ENCODE measurements at places on chromosomes 12 and 14.

DNA sequence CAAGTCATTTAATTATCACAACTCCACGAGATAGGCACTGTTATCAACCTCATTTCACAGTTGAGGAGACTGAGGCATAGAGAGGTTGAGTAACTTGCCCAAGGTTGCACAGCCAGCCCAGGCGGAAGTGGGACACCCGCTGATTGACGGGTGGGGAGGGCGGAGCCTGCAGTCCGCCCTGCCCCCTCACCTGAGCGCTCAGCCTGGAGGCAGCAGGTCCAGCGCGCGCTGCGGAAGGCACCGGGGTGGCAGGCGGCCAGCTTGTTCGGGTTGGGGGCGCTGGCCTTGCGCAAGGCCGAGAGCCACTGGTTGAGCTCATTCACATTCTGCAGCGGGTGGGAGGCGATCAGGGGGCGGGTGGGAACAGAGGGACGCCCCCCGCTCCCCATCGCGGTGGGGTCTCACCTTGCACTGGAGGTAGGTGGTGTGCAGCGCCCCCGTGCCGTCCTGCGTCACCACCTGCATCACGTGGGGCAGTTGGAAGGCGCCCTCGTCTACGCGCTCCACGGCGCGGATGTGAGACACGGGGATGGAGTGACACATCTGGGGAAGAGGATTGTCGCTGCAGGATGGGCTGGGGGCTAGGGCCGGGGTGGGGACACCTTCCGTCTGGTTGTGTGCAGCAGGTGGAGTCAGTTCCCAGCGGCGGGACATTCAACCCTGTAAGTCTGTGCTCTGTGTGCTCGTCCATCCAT, 31.7 kb downstream of the RASAL1 start:
- DNase-seq, result peak; percentile 79

- no peak for DNase-seq
Observed at GRCh38 chr14:63204407-63205043, at the start of gene RHOJ. TSS of gene RHOJ (plus strand) at chr14:63204443. CDS start at chr14:63204870, 427 bp downstream.

GRCh38 chr12:92543840-92544239, 158.9 kb upstream of the PLEKHG7 start:
- peak; percentile 58 for DNase-seq

- DNase-seq, result no peak
Observed at GRCh38 chr14:100878271-100879146, 25.0 kb downstream of the RTL1 start.

GRCh38 chr12:65948320-65949008, 124.2 kb downstream of the HMGA2 start:
- DNase-seq, result peak; percentile 84

GRCh38 chr12:56581418-56582145, 48.5 kb downstream of the BAZ2A start:
- DNase-seq, result no peak

GRCh38 chr14:73463411-73463810, 5.1 kb upstream of the NUMB start:
- no peak for DNase-seq

DNA sequence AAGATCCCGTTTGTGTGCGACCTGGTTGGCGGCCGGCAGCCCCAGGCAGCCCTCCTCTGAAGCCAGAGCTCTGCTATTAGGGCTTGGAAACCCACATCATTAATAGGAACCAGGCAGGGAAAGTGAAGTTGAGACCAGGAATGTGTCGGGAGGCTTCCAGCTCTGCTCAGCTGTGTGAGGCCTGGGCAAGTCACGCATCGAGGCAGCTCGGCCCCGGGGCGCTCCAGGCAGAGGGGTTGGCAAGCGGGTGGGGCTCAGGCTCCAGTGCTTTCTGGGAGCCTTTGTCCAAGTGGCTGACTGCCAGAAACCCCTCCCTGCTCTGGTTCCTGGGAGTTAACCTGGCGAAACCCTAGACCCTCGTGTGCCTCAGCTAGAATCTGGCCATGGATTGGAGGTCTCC, 1151.7 kb downstream of the VRK1 start:
- peak; percentile 78 for DNase-seq

DNA sequence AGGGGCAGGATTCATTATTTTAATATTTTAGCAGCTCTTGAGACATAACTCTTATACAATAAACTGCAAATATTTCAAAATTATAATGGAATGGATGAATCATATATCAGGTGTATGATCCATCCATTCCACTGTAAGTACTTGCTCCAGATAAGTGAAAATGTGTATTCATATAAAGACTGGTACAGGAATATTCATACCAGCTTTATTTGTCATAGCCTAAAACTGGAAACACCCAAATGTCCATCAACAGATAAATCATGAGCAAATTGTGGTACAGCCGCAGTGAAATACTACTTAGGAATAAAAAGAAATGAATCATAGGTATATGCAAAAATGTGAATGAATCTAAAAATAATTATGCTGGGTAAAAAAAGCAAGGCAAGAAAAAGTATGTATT, 263.6 kb upstream of the SYT10 start:
- DNase-seq, result no peak

DNA sequence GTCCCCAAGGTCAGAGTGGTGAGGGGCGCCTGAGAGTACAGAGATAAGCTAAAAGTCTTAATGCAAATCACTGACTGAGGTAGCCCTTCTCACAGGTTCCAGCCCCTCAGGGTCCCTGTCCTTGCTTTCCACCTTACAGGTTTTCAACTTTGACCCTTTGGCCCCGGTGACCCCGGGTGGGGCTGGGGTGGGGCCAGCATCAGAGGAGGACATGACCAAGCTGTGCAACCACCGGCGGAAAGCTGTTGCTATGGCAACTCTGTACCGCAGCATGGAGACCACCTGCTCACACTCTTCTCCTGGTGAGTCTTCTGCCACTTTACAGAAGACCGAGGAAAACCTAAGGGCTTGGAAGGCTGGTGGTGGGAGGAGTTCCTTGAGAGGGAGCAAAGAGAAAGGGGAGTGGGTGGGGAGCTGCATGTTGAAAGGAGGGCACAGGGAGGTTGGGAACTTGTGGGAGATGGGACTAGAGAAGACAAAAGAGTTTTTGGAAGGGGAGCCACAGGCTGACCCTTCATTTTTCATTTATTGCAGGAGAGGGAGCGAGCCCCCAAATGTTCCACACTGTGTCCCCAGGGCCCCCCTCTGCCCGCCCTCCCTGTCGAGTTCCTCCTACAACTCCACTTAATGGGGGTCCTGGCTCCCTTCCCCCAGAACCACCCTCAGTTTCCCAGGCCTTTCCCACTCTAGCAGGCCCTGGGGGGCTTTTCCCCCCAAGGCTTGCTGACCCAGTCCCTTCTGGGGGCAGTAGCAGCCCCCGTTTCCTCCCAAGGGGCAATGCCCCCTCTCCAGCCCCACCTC, 2.4 kb downstream of the MBD6 start:
- DNase-seq, result peak; percentile 82

DNA sequence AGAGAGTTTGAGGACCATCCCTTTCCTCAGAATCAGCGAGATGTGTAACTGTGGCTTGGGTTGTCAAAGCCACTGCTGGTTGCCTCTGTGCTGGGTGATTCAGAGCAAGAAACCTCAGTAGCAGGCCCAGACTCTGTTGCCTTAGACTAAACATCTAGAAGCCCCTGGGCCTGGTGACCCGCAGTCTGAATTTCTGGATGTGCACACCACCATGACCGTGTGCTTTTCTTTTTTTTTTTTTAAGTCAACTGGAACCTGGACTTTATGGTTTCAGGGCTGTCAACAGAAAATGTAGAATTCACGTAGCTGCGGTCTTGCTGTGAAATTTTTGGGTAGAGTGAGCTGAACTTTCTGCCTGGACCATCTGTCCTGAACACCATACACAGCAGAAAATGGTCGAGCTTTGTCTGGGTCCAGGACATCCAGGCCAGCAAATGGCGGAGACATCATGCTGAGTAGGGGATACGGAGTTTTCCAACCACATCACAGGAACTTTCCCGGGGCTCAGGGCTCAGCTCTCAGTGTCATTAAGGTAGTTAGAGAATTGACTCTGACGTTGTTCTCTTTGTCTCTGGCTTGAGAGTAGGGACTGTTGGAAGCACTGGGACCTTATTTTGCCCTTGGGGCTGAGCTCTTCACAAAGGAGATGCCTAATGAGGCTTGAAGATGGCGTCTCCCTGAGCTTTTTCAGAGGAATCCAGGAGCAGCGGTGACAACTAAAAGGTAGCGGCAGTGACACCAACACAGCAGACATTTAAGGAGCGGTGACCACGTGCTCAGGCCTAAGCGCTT, 23.0 kb upstream of the BATF start:
- DNase-seq, result no peak

- peak; percentile 66 for DNase-seq
Observed at GRCh38 chr14:100609331-100609870, 22.2 kb upstream of the BEGAIN start.

DNA sequence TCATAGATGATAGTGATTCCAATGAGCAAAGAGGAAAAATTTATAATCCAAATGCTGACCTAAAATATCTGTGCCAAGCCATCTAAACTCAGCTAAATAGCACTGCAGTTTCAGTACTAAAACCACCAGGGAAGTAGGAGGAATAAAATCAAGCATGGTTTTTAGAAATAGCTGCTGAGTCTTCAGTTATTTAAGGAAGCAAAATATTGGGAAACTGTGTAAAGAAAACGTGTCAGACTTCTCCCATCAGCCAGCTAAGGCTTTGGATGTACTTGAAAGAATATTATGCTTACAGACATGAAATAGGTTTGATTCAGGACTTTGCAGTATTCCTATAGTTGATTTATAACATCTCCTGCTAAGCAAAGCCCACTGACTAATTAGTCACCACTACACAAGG, 24.7 kb downstream of the CLEC2D start:
- DNase-seq, result no peak

DNA sequence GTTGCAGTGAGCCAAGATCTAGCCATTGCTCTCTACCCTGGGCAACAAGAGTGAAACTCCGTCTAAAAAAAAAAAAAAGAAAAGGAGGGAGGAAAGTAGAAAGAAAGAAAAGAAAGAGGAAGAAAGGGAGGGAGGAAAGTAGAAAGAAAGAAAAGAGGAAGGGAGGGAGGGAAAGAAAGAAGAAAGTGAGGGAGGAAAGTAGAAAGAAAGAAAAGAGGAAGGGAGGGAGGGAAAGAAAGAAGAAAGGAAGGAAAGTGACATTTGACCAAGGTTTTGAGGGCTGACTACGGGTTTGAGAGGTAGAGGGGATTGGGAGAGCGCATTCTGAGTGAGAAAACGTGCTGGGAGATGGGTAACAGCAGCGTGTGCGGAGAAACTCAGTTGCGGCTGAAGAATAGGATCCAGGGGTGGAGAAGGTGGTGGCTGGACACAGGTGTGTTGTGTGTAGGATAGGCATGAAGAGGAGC, 521 bp upstream of the PAPLN start:
- DNase-seq, result no peak

DNA sequence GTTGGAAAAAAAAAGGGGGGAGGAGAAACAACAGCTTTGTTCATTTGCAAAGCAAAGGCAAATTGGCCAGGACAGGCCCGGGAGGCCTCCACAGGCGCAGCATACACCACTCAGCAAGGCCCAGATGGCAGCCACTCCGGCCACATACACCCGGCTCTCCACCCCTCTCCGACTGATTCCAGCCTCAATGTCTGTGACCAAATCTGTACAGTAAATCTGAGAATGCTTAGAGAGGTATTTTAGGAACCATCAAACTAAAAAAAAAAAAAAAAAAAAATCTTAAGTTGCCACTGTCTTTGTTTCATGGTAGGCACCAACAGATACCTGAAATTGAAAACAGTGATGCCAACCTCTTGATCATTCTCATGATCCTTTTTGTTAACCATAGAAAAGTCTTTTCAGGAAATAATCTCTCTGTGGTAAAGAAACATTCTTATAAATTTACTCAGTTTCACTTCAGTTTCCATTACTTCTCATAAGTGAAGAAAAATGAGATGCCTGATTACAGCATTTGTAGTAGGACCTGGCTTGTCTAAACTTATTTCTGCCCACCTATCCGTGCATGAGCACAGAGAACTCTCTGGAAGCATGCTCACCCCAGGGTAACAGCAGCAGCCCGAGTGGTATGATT, 20.2 kb downstream of the VPS37B start:
- no peak for DNase-seq

- DNase-seq, result no peak
Observed at GRCh38 chr12:132288516-132289215, 40.7 kb downstream of the GALNT9 start.

DNA sequence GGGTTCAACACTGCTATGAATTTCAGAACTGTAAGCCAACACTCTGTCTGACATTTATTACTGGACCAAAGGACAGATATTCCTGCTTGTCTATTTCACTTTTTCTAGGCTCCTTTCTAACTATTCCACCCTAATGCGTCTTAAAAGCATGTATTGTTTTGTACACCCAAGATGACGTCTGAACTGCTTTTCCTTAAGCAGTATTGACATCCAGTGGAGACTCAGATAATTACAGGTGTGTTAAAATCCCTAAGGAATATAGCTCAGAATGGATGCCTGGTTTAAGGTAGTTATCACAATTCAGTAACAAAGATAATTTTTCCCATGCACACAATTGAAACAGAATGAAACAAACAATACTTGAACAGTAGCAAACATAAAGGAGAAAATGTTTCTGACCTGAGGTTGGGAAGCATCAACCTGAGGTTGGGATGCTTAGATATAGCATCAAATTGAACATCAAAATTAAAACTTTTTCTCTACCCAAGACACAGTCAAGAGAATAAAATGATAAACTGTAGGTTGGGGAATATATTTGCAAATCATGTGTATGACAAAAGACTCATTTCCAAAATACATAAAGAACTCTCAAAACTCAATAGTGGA, 93.7 kb upstream of the PTPRR start:
- DNase-seq, result no peak

DNA sequence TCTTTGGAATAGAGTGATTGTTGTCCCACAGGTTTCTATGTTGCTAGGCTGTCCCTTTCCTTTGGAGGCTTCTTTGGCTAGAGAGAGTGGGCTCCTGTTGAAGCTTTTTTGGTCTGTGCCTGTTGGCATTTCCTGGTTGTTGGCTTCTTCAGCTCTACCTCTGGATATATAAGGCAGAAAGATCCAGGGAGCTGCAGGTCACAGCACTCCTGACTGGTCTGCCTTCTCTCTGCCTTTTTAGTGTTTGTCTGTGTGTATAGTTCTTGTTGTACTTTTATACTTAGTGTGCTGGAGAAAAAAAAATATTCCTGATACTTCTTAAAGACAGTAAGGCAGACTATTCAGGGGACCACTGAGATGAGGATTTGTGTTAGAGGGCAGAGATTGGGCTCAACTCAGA, 202.7 kb downstream of the FBXL14 start:
- DNase-seq, result no peak

- no peak for DNase-seq
Observed at GRCh38 chr12:80937391-80938238, at the start of gene LIN7A. TSS of gene LIN7A (minus strand) at chr12:80937934. CDS start at chr12:80937722, 212 bp downstream.

- DNase-seq, result no peak
Observed at GRCh38 chr12:28415755-28416154, 225.5 kb downstream of the CCDC91 start.

DNA sequence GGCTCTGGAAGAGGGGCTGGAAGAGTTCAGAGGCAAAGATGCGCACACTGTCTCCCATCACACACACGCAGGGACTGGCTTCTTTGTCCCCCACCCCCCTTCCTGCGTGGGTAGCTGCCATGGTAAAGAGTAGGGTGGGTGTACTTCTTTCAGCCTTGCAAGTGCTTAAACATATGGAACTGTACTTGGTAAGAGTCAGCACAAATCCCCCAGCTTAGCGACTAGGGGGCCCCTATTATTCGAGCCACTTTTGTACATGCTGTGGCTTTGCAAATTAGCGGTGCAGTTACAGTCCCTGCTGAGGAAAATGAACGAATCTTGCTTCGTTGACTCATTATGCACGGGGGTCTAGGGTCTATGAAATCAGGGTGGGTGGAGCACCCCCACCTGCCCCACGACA, 123.8 kb downstream of the AACS start:
- DNase-seq, result no peak

GRCh38 chr14:90669731-90670130, 146.5 kb downstream of the TTC7B start:
- no peak for DNase-seq

- no peak for DNase-seq
Observed at GRCh38 chr12:61308220-61308619, 952.0 kb upstream of the USP15 start.
